Transverse colon (tissue), 4 donors: ENCODE measurements at places on chromosomes 12 and 14.

GRCh38 chr14:45766247-45766646, 513.2 kb upstream of the MIS18BP1 start:
- no peak for DNase-seq
- no peak overlapping the region for H3K4me3 ChIP-seq
- no peaks in the 10 kb centered on the region for H3K36me3 ChIP-seq

- H3K27me3 ChIP-seq = no peaks in the 10 kb centered on the region
- H3K36me3 ChIP-seq = no peaks in the 10 kb centered on the region
- no peak overlapping the region for H3K27ac ChIP-seq
- no peak for DNase-seq
- H3K4me3 ChIP-seq = no peak overlapping the region
- no peaks in the 10 kb centered on the region for H3K4me1 ChIP-seq
Measured at GRCh38 chr12:5177096-5177495, 133.4 kb downstream of the KCNA5 start.

- no peak overlapping the region for H3K27ac ChIP-seq
- H3K27me3 ChIP-seq = no peaks in the 10 kb centered on the region
- DNase-seq = no peak
- no peak overlapping the region for H3K4me3 ChIP-seq
- no peaks in the 10 kb centered on the region for H3K36me3 ChIP-seq
Measured at GRCh38 chr12:67792185-67792584, 143.6 kb downstream of the DYRK2 start.

DNA sequence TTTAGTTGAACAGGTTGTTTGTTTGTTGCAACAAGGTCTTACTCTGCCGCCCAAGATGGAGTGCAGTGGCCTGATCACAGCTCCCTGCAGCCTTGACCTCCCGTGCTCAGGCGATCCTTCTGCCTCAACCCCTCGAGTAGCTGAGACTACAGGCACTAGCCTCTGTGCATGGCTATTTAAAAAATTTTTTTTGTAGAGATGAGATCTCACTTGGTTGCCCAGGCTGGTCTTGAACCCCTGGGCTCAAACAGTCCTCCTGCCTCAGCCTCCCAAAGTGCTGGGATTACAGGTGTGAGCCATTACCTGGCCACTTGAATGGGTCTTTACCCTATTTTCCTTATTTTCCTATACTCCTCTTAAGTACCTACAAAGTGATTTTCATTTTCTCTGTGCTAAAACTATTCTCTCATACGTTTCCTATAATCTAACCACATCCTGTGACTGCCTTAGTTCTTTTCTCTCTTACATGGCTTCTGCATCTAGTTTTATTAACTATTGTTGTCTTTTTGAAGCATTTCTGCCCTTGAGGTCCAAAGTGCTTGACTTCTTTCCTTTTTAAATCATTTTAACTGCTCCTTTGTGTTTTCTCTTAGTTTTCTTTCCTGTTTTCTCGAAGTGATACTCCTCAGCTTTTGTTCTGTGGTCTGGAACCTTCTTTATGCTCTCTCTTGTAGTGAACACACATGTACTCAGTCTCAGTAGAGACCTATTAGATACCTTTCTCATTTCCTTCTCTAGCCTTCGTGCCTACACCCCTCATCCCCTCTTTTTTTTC, 14.1 kb downstream of the GPX2 start:
- no peaks in the 10 kb centered on the region for H3K36me3 ChIP-seq
- H3K4me3 ChIP-seq = no peak overlapping the region
- H3K4me1 ChIP-seq = peaks cover 29% of the 10 kb centered on the region
- peak overlapping the region; percentile 20 for H3K27ac ChIP-seq

DNA sequence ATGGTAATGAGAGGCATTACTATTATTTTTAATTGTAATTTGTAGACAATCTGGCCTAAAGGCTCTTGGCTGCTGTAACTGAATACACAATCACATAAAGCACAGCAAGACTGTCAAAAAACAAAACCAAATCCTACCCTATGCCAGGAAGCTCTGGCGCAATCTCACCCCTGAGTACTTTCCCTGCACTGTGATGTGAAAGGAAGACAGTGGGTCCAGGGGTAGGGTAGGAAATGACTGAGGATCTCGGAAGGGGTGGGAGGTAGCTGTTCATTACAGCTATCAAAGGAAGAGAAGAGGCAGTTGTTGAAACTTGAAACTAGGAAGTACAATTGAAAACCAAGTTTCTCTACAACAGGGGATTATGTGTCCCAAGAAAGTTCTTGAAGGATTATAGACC, 202.8 kb downstream of the ANO2 start:
- no peak overlapping the region for H3K27ac ChIP-seq
- H3K27me3 ChIP-seq = no peaks in the 10 kb centered on the region
- H3K4me1 ChIP-seq = no peaks in the 10 kb centered on the region
- no peak overlapping the region for H3K4me3 ChIP-seq
- no peaks in the 10 kb centered on the region for H3K36me3 ChIP-seq
- DNase-seq = no peak
